ENCODE measurements at places on chromosomes 3 and 15.

DNA sequence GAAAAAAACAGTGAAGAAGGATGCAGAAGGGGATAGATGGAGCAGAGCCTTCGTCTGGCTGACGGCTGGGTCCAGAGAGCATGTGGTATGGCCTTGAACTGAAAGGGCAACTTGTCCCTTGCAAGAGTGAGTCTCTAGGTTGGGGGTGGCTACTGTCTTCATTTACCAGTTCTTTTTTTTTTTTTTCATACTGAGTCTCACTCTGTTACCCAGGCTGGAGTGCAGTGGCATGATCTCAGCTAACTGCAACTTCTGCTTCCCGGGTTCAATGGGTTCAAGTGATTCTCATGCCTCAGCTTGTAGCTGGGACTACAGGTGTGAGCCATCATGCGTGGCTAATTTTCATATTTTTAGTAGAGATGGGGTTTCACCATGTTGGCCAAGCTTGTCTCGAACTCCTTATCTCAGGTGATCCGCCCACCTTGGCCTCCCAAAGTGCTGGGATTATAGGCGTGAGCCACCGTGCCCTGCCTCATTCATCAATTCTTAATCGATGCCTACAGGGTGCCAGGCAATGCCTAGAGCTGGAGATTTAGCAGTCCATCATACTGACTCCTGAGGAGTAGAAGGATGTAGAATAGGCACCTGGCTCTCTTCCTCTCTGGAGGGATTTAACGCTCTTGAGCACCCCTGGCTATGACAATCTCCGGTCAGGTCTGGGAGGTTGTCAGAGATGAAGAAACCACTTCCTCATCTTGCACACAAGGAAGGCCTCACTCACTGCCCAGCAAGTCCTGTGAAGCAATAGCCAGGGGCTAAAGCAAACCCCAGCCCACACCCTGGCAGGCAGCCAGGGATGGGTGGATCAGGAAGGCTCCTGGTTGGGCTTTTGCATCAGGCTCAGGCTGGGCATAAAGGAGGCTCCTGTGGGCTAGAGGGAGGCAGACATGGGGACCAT, at the start of gene CAMP:
TSS of gene CAMP (plus strand) at position 880 of the 898 bp plus-strand sequence. CDS start at position 897, 17 bp downstream.
- DNase-seq, result peak; percentile 39

- DNase-seq, result no peak
Observed at GRCh38 chr3:38687321-38687720, 37.8 kb upstream of the SCN5A start.

- no peak for DNase-seq
Observed at GRCh38 chr15:29008846-29009245, 123.1 kb downstream of the APBA2 start.

DNA sequence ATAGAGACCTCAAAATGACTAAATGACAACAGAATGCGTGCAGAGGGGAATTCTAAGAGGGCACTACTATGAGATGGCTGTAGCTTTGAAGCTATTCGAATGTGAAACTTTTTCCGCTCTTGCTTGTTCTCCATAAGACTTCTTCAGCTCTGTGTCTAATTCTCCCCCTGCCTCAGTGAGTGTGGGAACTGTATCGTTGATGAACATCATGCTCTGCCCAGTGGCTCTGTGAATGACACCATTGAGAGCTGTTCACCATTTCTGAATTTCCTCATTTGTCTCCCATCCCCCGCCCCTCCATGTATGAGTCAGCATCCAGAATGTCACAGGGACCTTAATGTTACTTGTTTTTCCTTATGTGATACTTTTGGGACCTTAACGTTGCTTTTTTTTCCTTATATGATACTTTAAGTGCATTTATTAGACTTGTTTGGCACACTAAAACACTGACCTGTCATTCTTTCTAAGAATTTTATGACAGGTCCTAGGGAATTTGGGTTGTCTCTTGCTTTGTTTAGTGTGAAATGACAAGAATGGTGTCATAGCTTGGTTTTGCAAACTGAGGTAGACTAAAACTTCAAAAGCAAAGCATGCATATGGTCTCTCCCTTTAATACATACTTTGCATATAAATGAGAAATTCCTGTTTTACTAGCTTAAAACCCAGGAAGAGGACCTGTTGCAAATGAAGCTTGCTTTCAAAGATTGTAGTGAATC, 99.6 kb downstream of the FNDC3B start:
- DNase-seq, result peak; percentile 29
